ENCODE measurements at places on chromosomes 12 and 14. TPM values are rescaled to one million over a fixed set of nuclear protein-coding genes. Genes with fewer than 3 reads are reported as not detected.

The DACT1 gene
- total RNA-seq, result 23.1 TPM

The MYH6 gene
- total RNA-seq, result not detected

The IPO8 gene
- 14.7 TPM for total RNA-seq

The LMNTD1 gene
- total RNA-seq, result not detected

The CACNA1C gene
- total RNA-seq, result 0.98 TPM

The MYBPC1 gene
- total RNA-seq, result not detected

The HCAR1 gene
- total RNA-seq, result 1.3 TPM

The IRAK3 gene
- 3.5 TPM for total RNA-seq

The KRT86 gene
- 0.48 TPM for total RNA-seq

The NYNRIN gene
- 0.39 TPM for total RNA-seq

The ABHD12B gene
- total RNA-seq, result 0.12 TPM

The IL31 gene
- not detected for total RNA-seq

Data from RPMI7951 (cell line).